ENCODE measurements at places on chromosomes 2 and 18. TPM values are rescaled to one million over a fixed set of nuclear protein-coding genes. Genes with fewer than 3 reads are reported as not detected.

DNA sequence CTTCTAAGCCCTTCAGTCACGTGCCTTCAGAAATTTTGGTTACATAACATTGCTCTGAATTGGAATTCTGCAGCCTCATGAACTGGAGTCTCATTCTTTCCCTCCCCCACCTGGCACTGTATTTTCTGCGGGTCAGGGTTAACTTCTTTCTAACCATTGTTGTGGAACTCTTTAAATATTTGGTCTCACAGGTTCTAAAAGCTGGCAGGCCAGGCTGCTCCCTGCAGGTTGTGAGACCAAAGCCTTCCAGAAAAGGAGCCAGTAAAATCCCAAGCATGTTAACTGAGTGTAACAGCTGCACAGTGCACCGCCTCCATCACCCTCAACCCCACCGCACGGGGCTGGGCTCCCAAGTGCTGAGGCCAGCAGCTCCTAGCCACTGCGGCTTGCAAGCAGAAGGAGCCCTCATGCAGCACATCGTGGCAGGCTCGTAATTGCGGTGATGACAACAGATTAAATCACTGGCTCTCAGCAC is 174.1 kb upstream of the ALPP start:
- H3K36me3 ChIP-seq, result no peaks in the 10 kb centered on the region
- H3K4me3 ChIP-seq, result peak overlapping the region; percentile 32
- DNase-seq, result peak; percentile 81
- peaks cover 10% of the 10 kb centered on the region for H3K4me1 ChIP-seq
- no peaks in the 10 kb centered on the region for H3K27me3 ChIP-seq
- peak overlapping the region; percentile 51 for H3K27ac ChIP-seq

UGT1A3 gene
- polyA plus RNA-seq, result 0.47 TPM

DNA sequence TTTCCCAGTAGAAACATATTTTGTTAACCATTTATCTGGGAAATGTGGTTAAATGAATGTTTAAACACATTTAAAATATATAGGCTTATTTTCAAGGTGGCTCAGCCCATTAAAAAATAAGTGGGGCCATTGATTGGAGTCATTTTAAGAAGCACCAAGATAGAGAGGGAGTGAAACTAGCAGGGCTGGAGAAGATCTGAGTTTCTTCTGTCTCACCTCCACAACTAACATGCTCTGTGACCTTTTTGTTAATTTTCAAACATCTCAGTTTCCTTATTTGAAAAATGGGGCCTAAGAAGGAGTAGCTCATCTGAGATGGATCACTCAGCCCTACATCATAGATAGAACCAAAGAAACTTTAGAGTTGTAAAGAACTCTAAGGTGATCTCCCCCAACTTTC is 254.8 kb downstream of the KCNS3 start:
- H3K36me3 ChIP-seq, result no peaks in the 10 kb centered on the region
- no peak for DNase-seq
- no peaks in the 10 kb centered on the region for H3K4me1 ChIP-seq
- H3K27ac ChIP-seq, result no peak overlapping the region

GRCh38 chr18:39345321-39345720 is 1779.7 kb upstream of the CELF4 start:
- H3K27me3 ChIP-seq, result no peaks in the 10 kb centered on the region
- no peak overlapping the region for H3K4me3 ChIP-seq
- no peak overlapping the region for H3K27ac ChIP-seq
- no peaks in the 10 kb centered on the region for H3K4me1 ChIP-seq
- H3K36me3 ChIP-seq, result no peaks in the 10 kb centered on the region

DNA sequence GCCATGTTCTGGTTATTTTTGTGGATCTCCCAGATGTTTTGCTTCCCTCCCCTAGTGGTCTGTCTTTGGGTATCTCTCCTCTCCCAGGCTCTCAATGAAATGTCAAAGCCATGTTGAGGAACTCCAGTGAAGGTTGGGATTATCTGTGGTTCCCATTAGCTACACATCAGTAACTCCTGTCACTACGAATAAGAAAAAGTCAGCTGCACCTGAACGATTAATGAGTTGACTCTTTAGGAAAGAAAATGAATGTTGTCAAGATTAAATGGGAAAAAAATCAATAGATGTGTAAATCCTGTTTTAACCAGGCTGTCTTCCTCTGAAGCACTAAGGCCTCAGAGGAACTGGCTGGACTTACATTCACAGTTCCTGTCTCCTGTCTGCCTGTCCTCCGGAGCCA is 94.0 kb upstream of the DAPL1 start:
- H3K27me3 ChIP-seq, result no peaks in the 10 kb centered on the region
- H3K4me1 ChIP-seq, result no peaks in the 10 kb centered on the region
- no peak overlapping the region for H3K4me3 ChIP-seq
- H3K36me3 ChIP-seq, result no peaks in the 10 kb centered on the region

DNA sequence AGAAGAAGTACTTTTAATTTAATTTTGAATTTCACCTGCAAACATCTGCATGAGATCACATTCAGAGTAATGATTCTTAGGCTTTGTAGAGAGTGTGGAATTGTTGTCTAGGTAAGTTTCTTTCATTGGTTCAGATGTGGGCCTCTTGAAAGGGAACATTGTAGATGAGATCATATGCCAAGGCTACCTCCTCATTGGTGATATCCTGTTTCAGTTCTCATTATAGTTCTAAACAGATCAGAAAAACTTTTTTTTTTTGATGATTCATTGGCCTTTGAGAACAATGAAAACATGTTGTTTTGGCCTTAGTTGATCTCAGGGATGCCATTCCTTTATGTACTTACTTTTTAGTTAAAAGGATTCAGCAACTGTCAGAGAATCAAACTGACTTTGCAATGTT is 44.5 kb downstream of the EML6 start:
- no peaks in the 10 kb centered on the region for H3K36me3 ChIP-seq
- no peak overlapping the region for H3K4me3 ChIP-seq
- H3K27ac ChIP-seq, result no peak overlapping the region

- H3K36me3 ChIP-seq, result no peaks in the 10 kb centered on the region
- H3K4me1 ChIP-seq, result no peaks in the 10 kb centered on the region
- no peaks in the 10 kb centered on the region for H3K27me3 ChIP-seq
- DNase-seq, result no peak
These were observed 279.8 kb upstream of the SLC14A2 start for GRCh38 chr18:45335282-45336043.

DNA sequence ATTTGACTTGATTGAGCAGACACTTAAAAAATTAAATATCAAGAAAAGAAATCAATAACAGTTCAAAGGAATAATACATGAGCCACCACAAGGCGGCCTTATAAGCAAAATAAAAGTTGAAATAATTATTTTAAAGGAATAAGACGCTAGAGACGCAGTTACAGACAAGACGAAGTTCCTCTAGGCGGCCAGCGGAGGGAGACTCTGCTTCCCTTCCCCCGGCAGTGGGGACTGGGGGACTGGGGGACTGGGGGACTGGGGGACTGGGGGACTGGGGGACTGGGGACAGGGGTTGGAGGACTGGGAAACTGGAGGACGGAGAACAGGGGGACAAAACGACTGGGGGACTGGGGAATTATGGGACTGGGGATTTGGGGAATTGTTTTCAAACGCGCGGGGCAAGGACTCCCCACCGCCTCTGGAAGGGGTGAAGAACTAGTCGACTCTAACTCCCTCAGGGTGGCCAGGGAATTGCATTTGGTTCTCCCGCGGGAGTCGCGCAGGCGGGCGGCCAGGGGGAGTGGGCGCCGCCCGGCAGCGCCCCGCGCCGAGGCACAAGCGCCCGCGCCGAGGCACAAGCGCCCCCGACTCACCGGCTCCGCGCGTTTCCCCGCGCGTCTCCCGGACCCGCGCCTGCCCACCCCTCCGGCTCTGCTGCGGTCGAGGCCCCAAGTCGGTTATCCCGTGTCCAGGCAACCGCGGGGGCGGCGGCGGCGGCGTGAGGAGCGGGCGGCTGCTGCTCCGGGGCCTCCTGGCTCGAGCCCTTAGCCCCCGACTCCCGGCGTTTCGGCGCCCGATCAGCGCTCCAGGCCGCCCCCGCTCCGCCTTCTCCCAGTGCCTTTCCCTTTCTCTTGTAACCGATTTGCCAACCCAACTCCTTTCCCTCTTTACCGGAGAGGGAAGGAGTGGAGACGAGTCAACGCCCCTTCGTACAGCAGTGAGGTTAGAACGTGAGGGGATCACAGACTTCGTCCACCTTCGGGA is at the start of gene CCDC178:
CCDC178 (minus strand) TSS at position 662 of the 984 bp plus-strand sequence. CDS start 28,633 bp downstream, outside the sequence.
- no peaks in the 10 kb centered on the region for H3K27me3 ChIP-seq
- DNase-seq, result peak; percentile 76
- peak within 1 kb of the TSS; percentile 78 for H3K27ac ChIP-seq
- H3K4me3 ChIP-seq, result peak within 1 kb of the TSS; percentile 78

DNA sequence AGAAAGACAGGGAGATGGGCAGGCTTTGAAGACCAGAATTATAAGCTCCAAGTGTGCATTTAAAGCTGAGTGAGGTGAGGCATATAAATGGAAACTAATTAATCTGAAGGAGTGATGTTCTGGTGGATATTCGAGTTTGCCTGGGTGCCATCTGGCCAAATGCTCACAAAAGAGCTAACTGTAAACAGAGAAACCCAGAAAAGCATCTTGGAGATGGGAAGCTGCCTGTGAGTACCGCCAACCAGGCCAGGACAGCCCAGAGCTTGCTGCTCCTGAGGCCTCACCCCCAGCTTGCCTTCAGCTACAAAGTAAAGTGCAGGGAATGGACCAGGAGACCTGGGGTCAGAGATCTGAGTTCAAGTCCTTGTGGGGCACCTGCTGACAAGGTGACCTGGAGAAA is 446.1 kb upstream of the MYT1L start:
- H3K36me3 ChIP-seq, result no peaks in the 10 kb centered on the region
- H3K27ac ChIP-seq, result no peak overlapping the region

DNA sequence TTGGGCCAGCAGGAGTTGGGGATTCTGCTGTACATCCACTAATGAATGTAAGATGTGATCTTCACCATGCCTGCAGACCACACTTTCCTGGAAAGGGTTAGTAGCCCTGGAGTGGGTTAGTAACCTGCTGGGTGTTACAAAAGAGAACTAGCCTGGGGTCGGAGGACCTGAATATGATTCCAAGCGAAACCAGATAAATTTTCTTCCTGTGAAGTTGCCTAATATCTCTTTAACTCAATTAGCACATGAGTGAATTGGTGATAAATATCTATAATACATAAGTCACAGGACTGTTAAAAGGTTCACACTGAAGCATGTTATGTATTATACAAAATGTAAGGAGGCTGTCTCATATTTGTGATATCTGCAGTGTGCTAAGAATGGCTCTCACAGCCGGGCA is 291.0 kb downstream of the CNTNAP5 start:
- H3K4me1 ChIP-seq, result no peaks in the 10 kb centered on the region
- H3K4me3 ChIP-seq, result no peak overlapping the region
- H3K36me3 ChIP-seq, result no peaks in the 10 kb centered on the region
- no peak for DNase-seq
- H3K27ac ChIP-seq, result no peak overlapping the region
- no peaks in the 10 kb centered on the region for H3K27me3 ChIP-seq

ZBTB14 gene
- polyA plus RNA-seq, result 6.7 TPM

GRCh38 chr2:144643537-144644336 is 123.8 kb upstream of the ZEB2 start:
- no peaks in the 10 kb centered on the region for H3K36me3 ChIP-seq
- H3K27ac ChIP-seq, result no peak overlapping the region
- no peaks in the 10 kb centered on the region for H3K27me3 ChIP-seq
- peaks cover 2% of the 10 kb centered on the region for H3K4me1 ChIP-seq

DNA sequence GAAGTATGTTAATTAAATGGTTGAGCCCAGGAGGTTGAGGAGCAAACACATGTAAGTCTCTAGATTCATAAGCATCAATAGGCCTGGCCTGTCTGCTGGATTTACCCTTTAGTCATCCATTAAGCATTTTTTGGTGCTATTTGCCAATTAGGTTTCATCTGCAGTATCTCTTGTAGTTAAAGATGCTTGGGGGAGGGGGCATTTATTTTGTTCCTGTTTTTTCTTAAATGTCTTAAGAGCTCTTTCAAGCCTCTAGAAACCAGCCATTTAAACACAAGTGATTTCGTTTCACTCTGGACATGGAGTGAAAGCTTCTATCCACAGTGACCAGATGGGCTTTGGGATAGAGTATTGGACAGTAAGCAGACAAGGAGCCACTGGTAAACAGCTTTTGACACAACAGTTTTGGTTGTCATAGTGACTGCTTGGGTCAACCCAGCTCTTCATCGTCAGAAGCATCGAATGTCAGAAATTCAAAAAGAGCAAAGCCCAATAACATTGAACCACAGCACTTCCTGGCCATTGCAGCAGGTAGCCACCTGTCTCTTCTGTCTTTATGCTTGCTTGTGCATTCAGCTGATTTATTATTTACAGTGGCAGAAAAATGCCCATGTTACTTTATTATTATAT is 4.9 kb downstream of the QPCT start:
- no peaks in the 10 kb centered on the region for H3K27me3 ChIP-seq
- DNase-seq, result peak; percentile 57
- H3K4me3 ChIP-seq, result no peak overlapping the region
- peaks cover 11% of the 10 kb centered on the region for H3K4me1 ChIP-seq

DNA sequence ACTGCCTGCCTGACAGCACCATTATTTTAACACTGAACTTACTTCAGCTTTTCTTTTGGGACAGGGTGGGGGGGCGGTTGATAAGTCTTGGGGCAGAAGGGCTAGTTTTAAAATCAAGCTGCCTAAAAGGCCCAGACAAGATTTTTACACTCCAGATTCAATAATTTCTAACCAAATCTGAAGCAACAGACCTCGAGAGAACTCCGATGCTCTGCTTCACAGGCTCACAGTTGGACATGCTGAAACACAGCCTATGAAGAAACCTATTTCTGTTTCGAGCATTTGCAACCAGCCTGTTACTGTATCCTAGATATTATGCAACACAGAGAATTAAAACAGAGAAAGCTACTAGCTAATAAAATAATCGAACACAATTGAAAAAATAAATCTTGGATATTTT is 1.3 kb upstream of the MYT1L start:
- H3K27ac ChIP-seq, result no peak overlapping the region
- no peak overlapping the region for H3K4me3 ChIP-seq
- no peaks in the 10 kb centered on the region for H3K27me3 ChIP-seq
- H3K36me3 ChIP-seq, result no peaks in the 10 kb centered on the region
- no peak for DNase-seq
- H3K4me1 ChIP-seq, result no peaks in the 10 kb centered on the region

- DNase-seq, result no peak
- no peak overlapping the region for H3K27ac ChIP-seq
- peaks cover 2% of the 10 kb centered on the region for H3K4me1 ChIP-seq
- H3K27me3 ChIP-seq, result no peaks in the 10 kb centered on the region
- no peak overlapping the region for H3K4me3 ChIP-seq
These were observed 37.6 kb upstream of the B3GNT7 start for GRCh38 chr2:231357931-231358330.

GRCh38 chr2:118250001-118250400 is 161.7 kb downstream of the INSIG2 start:
- no peak overlapping the region for H3K27ac ChIP-seq
- DNase-seq, result no peak
- H3K27me3 ChIP-seq, result no peaks in the 10 kb centered on the region
- H3K4me3 ChIP-seq, result no peak overlapping the region
- H3K4me1 ChIP-seq, result no peaks in the 10 kb centered on the region

MAP3K19 gene
- polyA plus RNA-seq, result not detected

ACTR3 gene
- polyA plus RNA-seq, result 69.3 TPM

DNA sequence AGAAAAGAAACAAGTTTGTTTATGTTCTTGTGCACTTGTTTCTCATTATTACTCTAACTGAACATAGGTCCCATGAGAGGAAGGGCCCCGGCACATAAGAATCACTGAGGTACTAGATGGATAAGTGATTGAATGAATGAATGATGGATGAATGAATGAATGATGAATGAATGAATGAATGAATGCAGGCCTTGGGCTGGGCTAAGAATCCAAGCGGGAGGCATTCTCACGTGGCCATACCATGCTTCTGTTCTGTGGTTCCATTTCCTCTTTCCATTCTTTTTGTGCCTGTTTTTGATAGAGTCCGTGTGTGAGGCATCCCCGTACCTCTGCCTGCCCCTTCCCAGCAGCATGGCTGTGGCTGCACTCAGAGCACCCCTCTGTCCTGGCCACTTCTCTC is 94.8 kb downstream of the SH3BP4 start:
- no peaks in the 10 kb centered on the region for H3K4me1 ChIP-seq
- H3K4me3 ChIP-seq, result no peak overlapping the region
- H3K27ac ChIP-seq, result no peak overlapping the region
- DNase-seq, result no peak
- H3K27me3 ChIP-seq, result no peaks in the 10 kb centered on the region
